ENCODE measurements at places on chromosomes 3 and 15.

GRCh38 chr3:134103470-134103869, 73.7 kb upstream of the SLCO2A1 start:
- DNase-seq = no peak

DNA sequence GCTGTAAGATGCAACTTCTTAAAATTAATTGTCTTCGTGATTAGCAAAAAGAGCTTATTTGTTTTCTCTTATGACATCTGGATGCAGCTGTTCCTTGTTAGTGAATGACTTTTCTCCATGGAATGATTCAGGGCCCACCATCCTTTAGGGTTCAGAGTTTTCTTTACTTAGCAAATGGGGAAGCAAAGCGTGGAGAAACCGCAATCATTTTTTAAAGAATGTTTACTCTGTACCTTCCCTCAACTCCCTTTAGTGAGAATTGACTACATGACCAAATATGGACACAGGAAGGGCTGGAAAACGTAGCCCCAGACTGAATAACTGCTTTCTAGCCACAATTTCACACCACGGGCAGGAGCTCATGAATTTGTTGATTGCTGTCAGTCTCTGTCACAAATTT, 130.1 kb downstream of the EDEM1 start:
- DNase-seq = no peak

DNA sequence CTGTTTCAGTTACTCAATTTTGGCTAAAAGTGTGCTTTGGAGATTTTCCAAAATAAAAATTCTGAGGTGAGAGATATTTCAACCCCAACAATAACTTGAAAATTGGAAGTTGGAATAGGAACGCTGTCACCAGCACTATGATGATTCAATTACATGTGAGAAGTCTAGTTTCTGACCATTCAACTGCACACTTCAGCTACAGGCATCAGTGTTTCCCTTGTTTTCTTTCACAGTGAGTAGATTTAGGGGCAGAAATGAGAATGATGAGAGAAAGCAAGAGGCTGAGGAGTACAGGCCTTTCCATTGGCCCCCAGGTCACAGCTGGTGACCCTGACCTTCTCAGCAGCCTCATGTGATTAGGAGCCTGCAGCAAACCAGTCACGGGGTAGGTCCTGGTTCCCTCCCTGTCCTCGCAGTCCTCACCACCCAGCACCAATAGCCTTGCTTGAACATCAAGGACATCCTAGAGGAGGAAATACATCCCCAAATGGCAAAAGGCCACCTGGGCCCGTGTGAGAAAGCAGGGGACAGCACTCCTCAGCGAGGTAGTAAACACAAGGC, 10.0 kb upstream of the FILIP1L start:
- DNase-seq = no peak

DNA sequence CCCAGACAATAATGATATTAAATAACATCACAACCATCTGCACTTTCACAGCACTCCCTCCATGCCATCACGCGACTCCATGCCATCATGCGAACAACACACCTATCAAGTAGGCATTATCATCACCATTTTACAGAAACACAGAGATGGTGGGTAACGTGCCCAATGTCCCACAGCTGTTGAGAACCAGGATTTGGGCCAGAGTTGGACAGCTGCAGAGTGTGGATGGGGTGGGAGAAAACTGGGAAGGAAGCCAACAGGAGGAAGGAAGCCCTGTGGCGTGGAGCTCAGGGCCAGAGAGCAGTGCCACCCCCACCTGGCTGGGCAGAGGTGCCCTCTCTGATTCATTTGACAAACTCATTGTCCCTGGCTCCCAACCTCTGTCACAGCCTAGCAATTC, 29.0 kb downstream of the RBPMS2 start:
- no peak for DNase-seq

- no peak for DNase-seq
These were observed 629 bp downstream of the RPL24 start for GRCh38 chr3:101685870-101686307.

DNA sequence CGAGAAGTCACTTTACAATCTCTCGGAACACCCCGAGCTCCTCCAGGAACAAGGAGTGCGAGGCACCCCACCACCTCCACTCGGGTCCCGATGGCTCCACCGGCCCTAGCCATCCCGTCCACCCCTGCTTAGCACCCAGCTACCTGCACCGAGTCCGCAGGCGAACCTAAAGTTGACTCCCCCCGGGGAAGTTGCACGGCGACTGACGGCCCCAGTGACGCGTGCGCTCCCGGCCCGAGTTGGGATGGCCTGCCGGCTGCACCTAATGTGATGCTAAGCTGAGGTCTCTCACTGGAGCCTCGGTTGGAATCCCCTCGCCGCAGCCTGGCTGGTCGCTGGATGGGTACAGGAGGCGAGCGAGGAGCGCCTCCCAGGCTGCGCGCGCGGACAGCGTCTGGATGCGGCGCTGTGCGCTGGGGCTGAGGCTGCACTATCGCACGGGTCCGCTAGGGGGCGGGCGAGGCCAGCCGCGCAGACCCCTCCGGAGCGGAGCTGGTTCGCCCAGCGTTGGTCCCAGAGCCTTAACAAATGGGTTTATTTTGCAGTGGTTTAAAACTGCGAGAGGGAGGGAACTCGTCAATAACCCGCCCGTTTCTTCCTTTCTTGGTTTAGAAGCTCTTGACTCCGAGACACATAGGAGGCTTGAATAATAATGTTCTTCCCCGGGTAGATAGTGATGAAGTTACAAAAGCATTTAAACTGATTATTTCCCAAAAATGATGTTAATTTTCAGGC, at the start of gene OXTR:
TSS of gene OXTR (minus strand) at position 526 of the 735 bp plus-strand sequence. CDS start 1,426 bp downstream, outside the sequence.
- peak; percentile 80 for DNase-seq

DNA sequence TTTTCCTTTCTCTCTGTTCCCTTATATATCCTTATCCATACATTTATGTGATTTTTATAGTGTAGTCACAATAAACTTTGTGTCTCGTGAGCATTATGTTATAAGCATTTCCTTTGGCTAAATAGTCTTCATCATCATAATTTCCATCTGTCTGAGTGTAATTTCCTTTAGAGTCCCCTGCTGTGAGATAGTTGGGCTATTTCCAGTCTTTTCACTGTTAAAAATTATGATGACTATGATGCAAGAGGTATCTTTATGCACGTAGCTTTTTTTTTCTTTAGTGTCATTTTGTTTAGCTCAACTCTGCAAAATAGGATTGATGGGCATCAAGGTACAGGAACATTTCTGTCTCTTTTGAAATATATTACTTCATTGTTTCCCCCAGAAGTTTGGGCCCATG, 26.9 kb upstream of the CA12 start:
- DNase-seq = no peak

DNA sequence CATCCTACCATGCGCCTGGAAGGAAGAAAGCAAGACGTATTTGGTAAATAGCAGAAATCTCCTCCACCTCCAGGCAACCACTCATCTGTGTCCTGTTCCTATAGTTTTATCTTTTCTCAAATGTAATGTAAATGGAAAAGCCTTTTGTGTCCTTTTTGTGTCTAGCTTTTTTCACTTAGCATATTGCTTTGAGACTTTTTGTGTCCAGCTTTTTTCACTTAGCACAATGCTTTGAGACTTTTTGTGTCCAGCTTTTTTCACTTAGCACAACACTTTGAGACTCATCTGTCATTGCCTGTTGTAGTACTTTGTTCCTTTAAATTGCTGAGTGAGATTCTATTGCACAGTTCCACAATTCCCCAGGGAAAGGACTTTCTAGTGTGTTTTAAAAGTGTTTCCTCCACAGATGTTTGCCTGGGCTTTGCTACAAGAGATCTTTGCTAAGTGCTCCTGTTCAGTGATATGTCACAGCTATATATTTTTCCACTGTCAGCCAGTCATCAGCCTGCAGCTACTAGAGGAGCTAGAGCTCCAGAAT, 27.9 kb upstream of the MUC13 start:
- DNase-seq = no peak

GRCh38 chr3:100008081-100008698, 106.1 kb downstream of the FILIP1L start:
- no peak for DNase-seq

- no peak for DNase-seq
These were observed 15.8 kb upstream of the TRH start for GRCh38 chr3:129958755-129959154.

- no peak for DNase-seq
These were observed 15.6 kb upstream of the CTXND1 start for GRCh38 chr15:80267658-80268057.

GRCh38 chr3:138598534-138598933, 4.5 kb upstream of the CEP70 start:
- no peak for DNase-seq

DNA sequence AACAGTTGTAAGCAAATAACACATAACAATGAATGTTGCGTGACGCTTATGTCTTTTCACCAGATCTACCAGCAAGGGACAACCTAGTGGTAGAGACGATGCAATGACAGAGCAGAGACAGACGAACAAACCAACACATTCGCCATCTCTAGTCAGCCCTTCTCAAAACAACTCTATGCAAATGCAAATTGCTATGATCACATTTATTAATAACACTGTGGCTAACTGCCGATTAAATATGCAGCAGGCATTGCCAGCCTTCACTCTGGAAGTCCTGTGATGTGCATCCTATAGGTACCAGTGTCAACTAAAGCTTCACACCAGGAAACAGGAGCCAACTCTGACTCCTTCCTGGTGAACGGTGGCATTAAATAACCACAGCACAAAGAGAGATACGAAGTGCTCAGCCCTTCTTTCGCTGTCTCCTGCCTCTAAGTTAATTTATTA, 94.2 kb downstream of the FOXP1 start:
- no peak for DNase-seq

- DNase-seq = no peak
These were observed 205.6 kb downstream of the TBC1D2B start for GRCh38 chr15:77871852-77872371.

DNA sequence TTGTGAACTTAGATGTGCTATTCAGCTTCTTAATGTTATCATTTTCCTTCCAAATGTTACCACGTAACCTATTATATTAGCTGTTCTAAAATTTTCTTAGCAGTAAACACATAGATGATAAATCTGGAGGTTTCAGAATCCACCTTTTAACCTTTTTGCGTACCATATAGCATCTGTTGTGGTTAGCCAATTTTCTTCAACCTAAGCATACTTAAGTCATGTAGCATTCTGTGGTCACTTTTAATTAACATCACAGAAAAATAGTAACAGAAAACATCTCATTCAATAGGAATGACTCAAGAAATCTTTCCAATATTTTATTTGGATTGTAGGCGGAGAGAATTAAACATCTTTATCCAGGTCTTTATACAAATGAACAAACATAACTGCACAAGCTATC, 1465.3 kb upstream of the GBE1 start:
- DNase-seq = no peak

DNA sequence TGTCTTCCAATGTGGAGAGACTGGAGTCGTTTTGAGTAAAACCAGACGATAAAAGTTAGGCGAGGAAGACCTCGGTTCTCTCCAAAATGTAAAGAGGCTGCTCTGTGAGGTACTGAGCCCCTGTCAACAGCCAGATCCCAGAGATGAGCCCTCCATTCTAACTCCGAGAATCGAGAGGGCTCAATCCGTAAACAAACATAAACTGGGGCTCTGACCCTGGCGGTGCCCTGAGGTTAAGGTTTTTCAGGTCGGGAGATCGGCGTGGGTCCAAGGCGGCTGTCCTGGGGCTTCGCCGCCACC, 417 bp downstream of the TBCCD1 start:
- DNase-seq = no peak

DNA sequence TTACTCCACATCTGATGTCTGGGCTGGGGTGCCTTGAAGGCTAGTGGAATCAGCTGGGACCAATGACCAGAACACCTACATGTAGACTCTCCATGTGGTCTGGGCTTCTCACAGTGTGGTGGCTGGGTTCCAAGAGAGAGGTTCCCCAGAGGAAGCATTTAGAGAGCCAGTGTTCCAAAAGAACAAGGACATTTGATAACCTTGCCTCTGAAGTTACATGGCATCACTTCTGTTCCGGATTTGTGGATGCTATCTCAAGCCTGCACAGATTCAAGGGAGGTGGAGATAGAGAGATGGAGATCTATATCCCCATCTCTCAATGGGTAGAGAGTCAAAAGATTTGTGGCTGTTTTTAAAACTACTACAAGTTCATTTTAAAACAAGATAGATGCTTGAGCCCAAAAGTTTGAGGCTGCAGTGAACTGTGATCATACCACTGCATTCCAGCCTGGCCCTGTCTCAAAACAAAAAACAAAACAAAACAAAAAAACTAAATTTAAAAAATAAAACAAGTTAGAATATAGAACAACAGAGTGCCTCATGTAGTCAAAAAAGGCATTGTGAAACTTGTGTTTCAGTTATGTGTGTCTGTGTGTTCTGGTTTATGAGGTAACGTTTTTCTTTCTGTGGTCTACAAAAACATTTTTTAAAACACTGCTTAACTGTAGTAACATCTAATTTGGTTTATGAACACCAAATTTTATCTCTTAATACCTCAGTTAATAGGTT, 44.8 kb downstream of the PDE8A start:
- DNase-seq = no peak

GRCh38 chr15:70033529-70034140, 64.1 kb downstream of the TLE3 start:
- no peak for DNase-seq

DNA sequence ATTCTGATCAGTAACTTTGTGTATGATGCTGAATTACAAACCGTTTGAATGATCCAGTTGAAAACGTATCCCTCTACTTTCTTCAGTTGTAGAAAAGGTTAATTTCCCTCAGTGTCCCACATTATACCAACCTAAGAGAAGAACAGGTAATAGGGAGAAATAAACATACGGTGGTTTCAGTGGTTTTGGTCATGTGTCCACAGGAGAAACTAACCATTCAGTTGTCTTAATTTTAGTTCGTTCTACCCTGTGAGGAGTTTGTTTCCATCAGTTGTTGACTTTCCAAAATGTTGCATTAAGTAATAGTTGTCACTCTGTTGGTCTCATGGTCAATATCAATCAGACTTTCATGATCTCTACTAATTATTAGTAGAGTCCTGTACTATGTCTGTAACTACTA, 15.1 kb downstream of the CALML4 start:
- no peak for DNase-seq

DNA sequence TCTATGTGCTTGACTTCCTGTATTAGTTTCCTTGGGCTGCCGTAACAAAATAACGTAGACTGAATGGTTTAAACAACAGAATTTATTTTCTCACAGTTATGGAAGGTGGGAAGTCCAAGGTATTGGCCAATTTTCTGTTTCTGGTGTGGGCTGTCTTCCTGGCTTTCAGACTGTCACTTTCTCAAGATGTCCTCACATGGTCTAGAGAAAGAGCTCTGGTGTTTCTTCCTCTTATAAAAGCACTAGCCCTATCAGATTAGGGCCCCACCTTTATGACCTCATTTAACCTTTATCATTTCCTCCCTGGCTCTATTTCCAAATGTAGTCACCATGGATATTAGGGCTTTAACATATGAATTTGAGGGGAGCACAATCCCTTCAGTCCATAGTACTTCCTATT, 54.6 kb downstream of the SPRED1 start:
- no peak for DNase-seq

DNA sequence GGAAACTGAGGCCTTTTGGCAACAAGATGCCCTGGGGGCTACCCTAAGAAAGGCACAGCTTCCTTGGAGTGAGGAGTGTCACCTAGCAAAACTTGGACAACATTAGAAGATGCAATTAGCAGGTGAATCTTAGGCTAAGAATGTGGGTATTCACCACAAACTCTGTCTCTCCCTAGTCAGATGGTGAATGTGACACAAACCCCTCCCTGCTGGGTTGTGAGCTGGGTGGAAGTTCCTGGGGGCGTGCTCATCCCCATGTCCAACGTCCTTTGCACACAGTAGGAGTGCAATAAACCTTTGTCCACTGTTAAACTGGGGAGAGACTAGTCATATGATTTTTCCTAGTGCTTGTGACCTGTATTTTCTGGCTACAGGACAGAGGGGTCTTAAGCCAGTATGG, 67.1 kb upstream of the SH3GL3 start:
- DNase-seq = no peak

- no peak for DNase-seq
These were observed 48.7 kb upstream of the WDR72 start for GRCh38 chr15:53808058-53808706.

- no peak for DNase-seq
These were observed 21.6 kb downstream of the B4GALT4 start for GRCh38 chr3:119219069-119219468.
